ENCODE measurements at places on chromosomes 1 and 21. TPM values are rescaled to one million over a fixed set of nuclear protein-coding genes. Genes with fewer than 3 reads are reported as not detected.
A peak's percentile ranks its signal among the peaks of the same experiment; 100 is the strongest.

Gene TMPRSS15
- total RNA-seq, result 0.45 TPM

Gene NOTCH2
- 142 TPM for total RNA-seq

Gene OR2T33
- total RNA-seq, result not detected

Gene MAP1LC3C
- total RNA-seq, result 9.8 TPM

Gene ERICH3
- total RNA-seq, result not detected

Gene FMN2
- total RNA-seq, result 0.48 TPM

Gene NPHP4
- total RNA-seq, result 37.6 TPM

Gene EXO1
- total RNA-seq, result 0.48 TPM

Gene ACTL8
- not detected for total RNA-seq

Gene ADAM15
- total RNA-seq, result 176 TPM

- no peak for DNase-seq
Measured at GRCh38 chr1:39701049-39701439, 9.8 kb upstream of the HPCAL4 start.

- DNase-seq, result no peak
Measured at GRCh38 chr1:229883504-229884200, 183.4 kb upstream of the GALNT2 start.

- no peak for DNase-seq
Measured at GRCh38 chr21:10430005-10430404, 91.4 kb upstream of the TPTE start.

GRCh38 chr1:154943649-154944400, 7.3 kb upstream of the PMVK start:
- no peak for DNase-seq

DNA sequence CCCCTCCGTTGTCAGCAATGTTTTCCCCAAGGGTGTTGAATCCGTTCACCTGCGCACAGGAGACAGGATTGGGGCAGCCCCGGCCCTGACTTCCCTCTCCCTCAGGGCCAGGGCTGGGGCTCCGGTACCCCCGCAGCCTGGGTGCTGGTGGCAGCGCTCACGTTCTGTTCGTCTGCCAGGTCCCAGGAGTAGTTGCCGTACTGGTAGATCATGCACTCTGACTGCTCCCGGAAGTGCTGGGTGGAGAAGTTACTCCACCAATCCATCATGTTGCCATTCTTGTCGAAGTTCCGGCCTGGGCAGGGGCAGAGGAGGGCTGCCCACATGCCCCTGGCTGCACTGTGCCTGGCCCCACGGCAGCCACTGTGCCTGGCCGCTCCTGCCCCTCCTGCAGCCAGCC, 6.1 kb downstream of the PRXL2B start:
- no peak for DNase-seq

DNA sequence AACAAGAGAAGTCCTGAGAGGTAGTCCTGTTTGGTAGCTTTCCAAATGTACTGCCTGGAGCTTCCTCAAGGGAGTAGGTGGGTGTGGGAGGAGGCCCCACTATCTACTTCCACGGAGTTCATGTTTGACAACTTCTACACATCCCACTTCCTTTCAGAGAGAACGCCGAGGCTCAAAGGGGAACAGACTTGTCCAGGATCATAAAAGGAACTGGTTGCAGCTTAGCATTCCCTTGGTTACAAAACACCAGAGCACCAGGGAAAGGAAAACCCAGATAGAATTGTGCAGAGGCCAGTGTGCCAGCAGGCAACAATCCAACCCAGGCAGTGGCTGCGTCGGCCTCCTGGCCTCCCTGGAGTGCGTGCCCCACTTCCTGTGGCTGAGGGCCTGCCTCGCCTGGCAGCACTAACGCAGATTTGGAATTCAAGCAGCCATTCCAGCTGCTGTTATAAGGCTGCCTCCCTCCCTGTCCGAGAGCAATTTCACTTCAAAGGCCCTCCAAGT, 4.2 kb upstream of the RAP1GAP start:
- DNase-seq, result peak; percentile 88

DNA sequence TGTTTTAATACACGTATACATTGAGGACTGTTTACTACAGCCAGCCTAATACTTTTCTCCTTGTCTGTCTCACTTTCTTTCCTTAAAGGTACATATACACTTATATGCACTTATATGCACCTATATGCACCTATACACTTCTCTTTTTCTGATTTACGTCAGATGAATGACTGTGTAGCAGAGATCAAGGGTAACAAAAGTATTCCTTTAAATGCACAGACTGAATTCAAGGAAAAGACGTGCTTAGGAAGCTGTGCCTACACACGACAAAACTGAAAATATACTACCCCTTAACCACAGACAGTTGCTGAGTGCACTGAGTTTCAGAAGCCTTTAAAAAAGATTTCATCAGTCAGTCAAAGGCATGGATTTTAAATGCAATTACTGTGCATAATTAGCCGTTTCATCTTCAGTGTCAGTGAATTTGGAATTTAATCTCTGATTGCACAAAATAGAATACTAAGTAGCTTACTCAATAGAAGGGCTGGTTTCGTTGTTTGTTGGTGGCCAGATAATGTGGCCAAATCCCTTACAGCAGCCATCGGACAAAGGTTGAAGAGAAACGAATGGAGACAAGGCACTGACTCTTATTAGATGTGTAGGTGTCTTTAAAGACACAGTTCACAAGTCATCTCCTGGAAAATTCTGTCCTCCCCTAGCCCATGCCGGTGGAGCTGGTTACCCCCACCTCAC, 38.3 kb upstream of the TARBP1 start:
- no peak for DNase-seq

DNA sequence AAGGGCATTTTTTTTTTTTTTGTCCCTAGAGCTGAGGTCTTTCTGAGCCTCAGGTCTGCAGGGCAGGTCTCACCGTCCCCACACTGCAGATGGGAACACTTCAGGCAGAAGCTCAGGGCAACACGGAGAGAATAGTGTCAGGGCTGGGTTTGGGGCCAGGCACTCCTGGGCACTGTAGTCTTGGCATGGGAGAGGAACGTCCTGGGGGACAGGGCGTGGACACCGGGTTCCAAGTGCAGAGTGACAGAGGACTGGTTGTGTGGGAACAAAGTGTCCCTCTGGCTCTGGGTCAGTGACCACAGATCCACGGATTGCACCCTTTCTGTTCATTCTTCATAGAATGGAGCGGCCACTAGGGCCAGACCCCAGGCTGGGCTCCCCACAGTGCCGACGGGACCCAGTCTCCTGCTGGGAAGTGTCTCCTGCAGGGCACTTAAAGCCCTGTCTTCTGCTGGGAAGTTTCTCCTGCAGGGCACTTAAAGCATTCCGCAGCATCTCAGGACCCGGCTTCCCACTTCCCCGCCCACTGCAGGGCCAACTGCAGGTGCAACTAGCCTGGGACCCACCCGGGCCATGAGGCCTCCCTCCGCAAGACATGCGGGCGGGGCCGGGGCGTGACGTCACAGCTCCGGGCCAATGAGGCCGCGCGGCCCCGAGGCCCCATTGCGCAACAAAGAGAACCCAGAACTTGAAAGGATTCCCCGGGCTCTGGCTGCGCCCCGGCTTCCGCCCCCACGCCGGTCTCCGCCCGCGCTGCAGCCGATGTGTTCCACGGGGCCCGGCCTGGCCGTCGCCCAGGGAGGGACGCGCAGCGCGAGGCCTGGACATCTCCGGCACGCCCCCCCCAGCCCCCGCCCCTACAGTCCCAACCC, 1.2 kb downstream of the GPR153 start:
- peak; percentile 95 for DNase-seq

- DNase-seq, result no peak
Measured at GRCh38 chr1:237756304-237756967, 134.3 kb downstream of the ZP4 start.

- DNase-seq, result peak; percentile 87
Measured at GRCh38 chr21:45258466-45258865, 29.2 kb downstream of the POFUT2 start.

DNA sequence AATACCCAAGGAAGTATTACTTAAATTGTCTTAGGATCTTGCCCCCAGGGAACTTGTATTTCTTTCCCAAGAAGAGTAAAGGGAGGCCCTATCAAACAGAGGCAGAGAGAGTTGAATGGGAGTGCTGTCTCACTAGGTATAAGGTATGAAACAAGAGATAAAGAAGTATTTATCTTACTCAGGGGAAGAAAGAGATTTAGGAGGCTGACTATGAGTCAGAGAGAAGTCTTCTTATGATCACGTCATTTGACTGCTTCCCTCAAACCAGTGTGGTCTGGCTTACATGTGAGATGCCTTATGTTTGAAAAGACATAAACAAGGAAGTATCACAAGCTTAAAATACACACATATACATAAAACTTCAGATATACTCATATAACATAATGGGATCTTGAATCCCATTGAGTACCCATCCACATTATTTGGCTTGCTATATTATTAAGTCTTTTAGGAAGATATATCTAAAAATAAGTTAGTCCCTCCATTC, 29.6 kb downstream of the DUSP10 start:
- DNase-seq, result no peak

DNA sequence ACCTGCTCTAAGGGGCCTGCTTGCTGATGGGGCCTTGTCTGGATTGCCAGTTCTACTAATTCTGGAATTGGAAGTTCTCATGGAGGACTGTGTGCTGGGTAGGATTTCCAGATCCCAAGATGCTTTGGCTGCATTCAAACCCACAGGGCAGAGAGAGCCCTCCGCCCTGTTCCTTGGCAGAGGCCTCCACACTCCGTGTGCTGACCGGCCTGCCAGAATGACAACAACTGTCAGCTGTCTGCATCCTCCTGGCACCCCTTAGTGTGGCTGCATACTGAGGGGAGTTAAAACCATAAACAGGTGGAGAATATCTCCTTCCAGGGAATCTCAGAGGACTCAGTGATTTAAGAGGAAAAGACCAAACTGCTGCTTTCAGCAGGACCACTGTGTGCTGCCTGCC, 60.7 kb downstream of the ADARB1 start:
- no peak for DNase-seq

GRCh38 chr1:166915042-166915441, 39.0 kb upstream of the TADA1 start:
- no peak for DNase-seq

DNA sequence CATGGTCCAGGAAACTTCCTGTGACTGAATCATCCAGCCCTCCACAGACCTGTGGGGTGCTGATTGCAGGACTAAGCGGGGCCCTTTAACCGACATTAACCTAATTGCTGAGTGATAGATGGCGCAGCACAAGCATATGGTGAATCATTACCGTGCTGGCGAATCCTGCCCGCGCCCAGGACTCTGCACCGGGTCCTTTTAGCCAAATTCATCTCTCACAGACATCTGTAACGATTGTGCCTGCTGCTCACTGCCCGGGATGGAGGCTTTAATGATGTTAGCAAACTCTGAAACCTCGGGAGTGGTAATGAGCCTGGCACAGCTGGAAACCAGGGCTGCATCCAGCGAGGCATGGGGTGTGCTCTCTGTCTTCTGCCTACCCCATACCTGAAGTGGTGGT, 147.3 kb upstream of the CD34 start:
- DNase-seq, result no peak

DNA sequence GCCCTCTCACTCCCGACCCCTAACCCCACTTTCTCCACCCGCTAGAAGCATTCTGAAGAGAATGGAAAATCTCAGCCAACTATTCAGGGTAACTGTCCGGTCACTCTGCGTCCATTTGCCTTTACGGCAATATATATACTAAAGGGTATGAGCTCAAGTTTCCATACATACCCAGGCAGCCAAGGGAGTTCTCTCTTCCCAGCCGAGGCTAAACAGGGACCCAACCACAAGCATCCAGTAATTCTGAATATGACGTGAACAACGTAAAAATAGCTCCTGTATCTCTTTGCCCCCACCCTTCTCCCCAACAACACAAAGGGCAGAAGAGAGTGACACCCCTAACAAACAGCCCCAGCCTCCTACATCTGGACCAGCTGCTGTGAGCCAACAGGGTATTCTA, 67.7 kb downstream of the SSBP3 start:
- DNase-seq, result no peak

DNA sequence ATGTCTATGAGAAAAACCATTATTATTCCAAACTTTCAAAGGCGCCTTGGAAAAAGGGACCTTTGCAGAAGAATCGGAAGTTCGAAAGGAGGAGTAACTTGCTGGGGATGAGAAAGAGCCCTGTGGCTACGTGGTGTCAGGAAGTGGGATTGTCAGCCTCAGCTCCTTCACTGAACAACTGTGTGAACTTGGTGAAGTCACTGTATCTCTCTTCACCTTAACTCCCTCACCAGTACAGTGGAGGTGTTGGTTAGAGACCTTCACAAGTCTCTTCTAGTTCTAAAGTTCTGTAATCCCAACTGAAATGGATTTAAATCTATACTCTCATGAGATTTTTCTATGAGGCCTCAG, 285.6 kb downstream of the CACNA1E start:
- no peak for DNase-seq

DNA sequence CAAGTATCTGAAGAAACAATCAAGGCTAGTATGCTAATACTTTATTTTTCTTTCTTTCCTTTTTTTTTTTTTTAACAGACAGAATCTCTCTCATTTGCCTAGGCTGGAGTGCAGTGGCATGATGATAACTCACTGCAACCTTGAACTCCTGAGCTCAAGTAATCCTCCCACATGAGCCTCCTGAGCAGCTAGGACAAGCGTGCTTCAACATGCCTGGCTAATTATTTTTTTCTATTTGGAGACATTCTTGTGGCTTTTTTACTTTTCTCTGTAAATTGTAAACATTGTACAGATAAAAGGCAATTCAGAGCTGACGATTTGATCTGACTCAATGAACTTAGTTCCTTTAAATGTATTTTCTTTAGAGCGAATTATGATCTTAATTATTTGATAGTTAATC, 41.4 kb downstream of the CCDC18 start:
- DNase-seq, result no peak

- no peak for DNase-seq
Measured at GRCh38 chr1:213457733-213458132, 406.7 kb downstream of the RPS6KC1 start.

DNA sequence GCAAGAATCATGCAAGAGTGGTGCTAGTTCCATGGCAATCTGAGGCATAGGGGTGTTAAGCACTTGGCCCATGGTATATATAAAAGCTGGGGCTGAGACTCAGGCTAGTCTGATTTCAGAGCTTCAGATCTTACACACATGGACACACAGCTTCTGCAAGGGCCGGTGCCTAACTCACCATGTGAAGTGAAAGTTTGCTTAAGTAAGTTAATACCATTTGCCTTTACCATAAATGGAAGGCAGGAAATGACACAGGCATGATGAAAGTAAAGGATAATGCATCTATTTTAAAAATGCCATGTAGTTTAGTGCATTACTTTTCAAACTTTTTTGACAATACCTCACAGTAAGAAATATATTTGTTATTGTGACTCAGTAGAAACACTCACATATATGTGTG, 122.6 kb downstream of the KCNJ6 start:
- DNase-seq, result no peak

- DNase-seq, result no peak
Measured at GRCh38 chr1:94013367-94013878, 104.2 kb upstream of the GCLM start.

DNA sequence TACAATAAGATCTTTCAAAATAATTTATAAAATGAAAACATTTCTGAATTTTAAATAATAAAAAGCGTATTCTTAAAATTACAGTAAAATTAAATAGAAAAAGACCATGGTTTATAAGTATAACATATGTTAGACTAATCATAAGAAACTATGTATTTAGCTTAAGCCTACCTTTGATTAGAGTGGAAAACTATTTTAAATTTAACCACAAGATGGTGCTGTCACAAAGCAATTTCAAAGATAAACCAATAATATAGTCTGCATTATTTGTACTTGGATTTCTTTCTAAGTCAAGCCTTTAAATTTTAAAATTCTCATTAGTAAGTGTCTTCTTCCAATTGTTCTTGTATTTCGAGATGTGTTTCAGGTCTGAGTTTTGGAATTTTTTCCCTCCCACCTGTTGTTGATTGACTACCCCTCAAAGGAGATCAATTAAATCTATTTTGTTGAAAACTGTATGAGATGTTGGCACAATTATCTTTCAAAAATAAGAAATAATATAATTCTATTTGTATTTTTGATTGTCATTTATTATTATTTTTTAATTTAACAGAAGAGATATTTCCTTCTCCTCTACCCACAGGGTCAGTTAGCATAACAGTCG, 459.8 kb downstream of the KCNT2 start:
- DNase-seq, result no peak

All from mesenteric fat pad (tissue), 1 donor.